ENCODE measurements at places on chromosomes 6 and 20.
A peak's percentile ranks its signal among the peaks of the same experiment; 100 is the strongest.

GRCh38 chr6:74069089-74069581, 373.1 kb downstream of the CD109 start:
- peak; percentile 89 for DNase-seq

DNA sequence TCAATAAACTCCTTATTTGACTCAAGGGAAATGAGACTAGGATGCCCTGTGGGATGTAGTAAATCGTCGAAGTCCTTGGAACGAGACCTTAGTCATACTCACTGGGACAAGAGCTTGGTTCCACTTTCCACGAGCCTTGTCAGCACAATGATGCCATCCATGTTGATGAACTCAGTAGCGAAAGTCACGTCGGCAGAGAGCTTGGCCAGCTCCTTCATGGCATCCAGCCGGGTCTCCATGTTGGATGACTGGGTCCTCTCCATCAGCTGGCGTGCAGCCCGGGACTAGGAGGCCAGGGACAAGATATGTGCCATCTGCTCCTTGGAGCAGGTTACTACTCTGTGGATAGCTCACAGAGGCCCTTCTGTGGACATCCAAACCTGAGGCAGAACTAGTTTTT, 17.5 kb downstream of the ELMO2 start:
- DNase-seq: no peak

DNA sequence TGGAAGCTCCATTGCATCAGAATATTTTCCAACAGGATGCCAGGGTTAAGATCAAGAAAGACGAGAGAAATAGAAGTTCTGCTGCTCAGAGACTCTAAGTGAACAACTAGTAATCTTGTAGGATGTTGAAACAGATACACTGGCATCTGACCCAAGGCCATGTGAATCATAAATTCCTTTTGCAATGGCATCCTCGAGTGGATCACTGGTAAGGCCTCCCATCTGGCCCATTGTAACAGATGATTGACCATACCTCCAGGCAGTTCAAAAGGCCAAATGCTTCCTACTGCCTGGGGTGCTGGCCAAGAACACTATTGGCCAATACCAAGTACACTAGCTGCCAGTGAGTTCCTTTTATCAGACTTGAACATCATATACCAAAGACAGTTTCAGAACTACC, 9.9 kb upstream of the SLC17A3 start:
- DNase-seq: no peak

GRCh38 chr6:72422171-72422570, 199.7 kb upstream of the KCNQ5 start:
- DNase-seq: peak; percentile 71

GRCh38 chr6:102582569-102582968, 1189.1 kb downstream of the GRIK2 start:
- no peak for DNase-seq

DNA sequence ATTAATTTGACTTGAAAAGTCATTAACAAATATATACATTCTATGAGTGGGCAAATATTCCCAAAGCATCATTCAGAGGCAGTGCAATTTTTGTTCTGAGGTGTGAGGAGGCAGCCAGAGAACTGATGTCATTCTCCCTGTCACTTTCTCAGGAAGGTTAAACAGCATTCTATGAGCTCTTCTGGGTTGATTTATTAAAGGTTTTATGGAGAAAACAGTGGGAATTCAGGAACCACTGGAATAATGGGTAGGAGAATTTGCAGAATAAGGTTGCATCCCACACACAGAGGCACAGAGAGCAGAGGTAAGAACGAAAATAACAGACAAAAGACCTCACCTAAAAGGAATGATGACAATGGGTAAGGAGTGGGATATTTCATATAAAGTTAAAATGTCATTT, 860.6 kb downstream of the TFAP2A start:
- DNase-seq: no peak
